ENCODE measurements at places on chromosomes 1 and 21. TPM values are rescaled to one million over a fixed set of nuclear protein-coding genes. Genes with fewer than 3 reads are reported as not detected.
A peak's percentile ranks its signal among the peaks of the same experiment; 100 is the strongest.

DNA sequence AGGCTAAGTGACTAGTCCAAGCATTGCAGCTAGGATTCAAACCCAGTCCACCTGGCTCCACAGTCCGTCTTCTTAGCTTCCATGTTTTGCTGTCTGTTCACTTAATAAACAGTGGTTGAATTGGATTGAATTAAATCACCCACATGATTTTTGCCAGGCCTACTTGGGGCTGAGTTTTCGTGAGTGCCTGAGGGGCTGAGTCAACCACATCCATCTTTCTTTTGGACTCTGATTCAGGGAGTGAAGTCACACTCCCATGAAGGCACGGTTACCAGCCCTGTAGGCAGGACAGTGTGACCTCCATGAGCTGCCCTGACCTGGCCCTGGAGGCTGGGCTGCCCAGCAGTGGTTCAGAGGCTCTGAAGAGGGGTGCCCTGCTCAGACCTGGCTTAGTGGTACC lies 123.7 kb downstream of the ACTL8 start:
- H3K27me3 ChIP-seq = no peaks in the 10 kb centered on the region
- no peaks in the 10 kb centered on the region for H3K4me1 ChIP-seq
- no peak overlapping the region for H3K4me3 ChIP-seq
- H3K36me3 ChIP-seq = no peaks in the 10 kb centered on the region

- no peaks in the 10 kb centered on the region for H3K27me3 ChIP-seq
- no peak overlapping the region for H3K27ac ChIP-seq
- no peak overlapping the region for H3K4me3 ChIP-seq
- DNase-seq = no peak
- H3K36me3 ChIP-seq = no peaks in the 10 kb centered on the region
Measured at GRCh38 chr1:185017966-185018365, 27.4 kb upstream of the RNF2 start.

- no peaks in the 10 kb centered on the region for H3K27me3 ChIP-seq
- peaks cover 38% of the 10 kb centered on the region for H3K4me1 ChIP-seq
- peak overlapping the region; percentile 99 for H3K27ac ChIP-seq
- DNase-seq = no peak
- peak overlapping the region; percentile 73 for H3K4me3 ChIP-seq
- no peaks in the 10 kb centered on the region for H3K36me3 ChIP-seq
Measured at GRCh38 chr1:40692429-40692895, 958 bp downstream of the NFYC start.

GJA8 gene
- not detected for total RNA-seq

TNFRSF9 gene
- 0.49 TPM for total RNA-seq

WDR64 gene
- total RNA-seq = not detected

DNA sequence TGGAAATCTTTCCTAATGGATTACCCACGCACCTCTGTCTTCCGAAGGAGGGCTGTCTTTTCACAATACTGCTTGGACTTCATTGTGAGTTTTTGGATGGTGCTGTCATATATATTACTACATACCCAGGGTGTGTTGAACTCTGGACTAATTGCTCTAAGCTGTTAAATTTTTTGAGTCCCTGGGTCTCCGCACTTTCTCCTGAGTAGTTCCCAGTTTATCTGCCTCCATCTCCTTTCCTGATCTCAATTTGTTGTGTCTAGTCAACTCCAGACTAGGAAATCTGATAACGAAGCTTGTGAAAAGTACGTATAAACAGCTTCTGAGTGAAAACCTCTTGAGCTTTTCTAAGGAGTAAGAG lies 211.1 kb downstream of the ROR1 start:
- no peak overlapping the region for H3K27ac ChIP-seq
- no peak overlapping the region for H3K4me3 ChIP-seq
- peaks cover 5% of the 10 kb centered on the region for H3K4me1 ChIP-seq
- H3K36me3 ChIP-seq = no peaks in the 10 kb centered on the region

DNA sequence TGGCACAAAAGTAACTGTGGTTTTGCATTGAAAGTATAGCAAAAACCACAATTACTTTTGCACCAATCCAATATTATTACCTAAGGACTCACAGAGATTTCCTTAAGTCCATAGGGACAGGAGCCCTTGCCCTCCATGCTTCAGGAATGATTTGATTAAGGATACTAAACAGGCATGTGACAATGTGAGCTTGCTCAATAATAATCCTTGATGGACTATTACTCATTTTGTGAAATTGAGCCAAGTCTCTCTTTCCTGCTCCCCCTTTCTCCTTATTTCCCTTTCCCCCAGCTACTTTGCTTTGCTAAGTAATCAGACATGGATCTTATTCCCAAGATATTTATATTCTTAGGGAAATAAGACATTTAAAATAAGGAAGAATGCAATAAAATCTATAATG lies 21.6 kb upstream of the RGL1 start:
- no peak overlapping the region for H3K27ac ChIP-seq
- no peak for DNase-seq
- H3K4me1 ChIP-seq = no peaks in the 10 kb centered on the region
- no peak overlapping the region for H3K4me3 ChIP-seq

DNA sequence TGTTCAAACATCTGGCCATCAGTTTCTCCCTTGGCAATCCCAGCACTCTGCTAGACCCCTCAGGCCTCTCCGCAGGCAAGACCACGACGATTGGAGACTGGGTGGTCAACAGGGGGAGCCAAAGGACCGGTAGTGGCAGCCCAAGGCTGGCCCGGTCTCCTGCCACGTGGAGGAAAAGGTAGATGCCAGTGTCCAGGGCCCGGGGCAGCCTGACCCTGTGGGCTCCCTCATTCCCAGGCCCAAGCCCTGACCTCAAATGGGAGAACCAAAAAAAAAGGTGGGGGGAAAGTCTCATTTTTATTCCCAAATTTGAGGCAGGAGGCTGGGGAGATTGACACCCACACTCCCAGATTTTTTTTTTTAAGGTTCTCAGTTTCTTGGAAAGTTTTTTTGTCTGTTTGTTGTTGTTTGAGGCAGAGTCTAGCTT lies 24.8 kb downstream of the S100A6 start:
- H3K27ac ChIP-seq = no peak overlapping the region
- no peaks in the 10 kb centered on the region for H3K36me3 ChIP-seq
- peak; percentile 89 for DNase-seq
- no peaks in the 10 kb centered on the region for H3K27me3 ChIP-seq
- no peak overlapping the region for H3K4me3 ChIP-seq
- H3K4me1 ChIP-seq = peaks cover 11% of the 10 kb centered on the region

- no peak overlapping the region for H3K27ac ChIP-seq
- no peak for DNase-seq
- no peak overlapping the region for H3K4me3 ChIP-seq
- H3K36me3 ChIP-seq = peaks cover 53% of the 10 kb centered on the region
- no peaks in the 10 kb centered on the region for H3K4me1 ChIP-seq
- no peaks in the 10 kb centered on the region for H3K27me3 ChIP-seq
Measured at GRCh38 chr1:54241364-54241763, 41.4 kb downstream of the MRPL37 start.

DNA sequence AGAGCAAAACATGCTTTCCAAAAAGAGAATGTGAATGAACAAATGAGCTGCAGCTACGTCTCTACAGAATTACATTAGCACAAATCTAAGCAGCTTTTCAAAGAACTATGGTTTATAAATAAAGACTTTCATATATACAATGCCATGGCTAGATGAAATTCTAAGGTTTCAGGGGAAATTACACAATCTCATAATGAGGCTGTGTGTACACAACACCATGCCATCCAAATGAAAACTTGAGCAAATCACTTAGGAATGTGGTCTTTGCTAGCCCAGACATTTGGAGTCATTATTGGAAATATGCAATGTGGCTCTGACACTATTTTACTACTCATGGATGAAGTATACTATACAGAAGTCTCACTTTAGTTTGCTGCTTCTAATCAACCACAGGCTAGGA lies 37.5 kb downstream of the SPAG17 start:
- H3K27me3 ChIP-seq = no peaks in the 10 kb centered on the region
- DNase-seq = no peak
- no peak overlapping the region for H3K4me3 ChIP-seq
- peaks cover 7% of the 10 kb centered on the region for H3K4me1 ChIP-seq
- no peaks in the 10 kb centered on the region for H3K36me3 ChIP-seq
- H3K27ac ChIP-seq = no peak overlapping the region

DUSP12 gene
- 19.3 TPM for total RNA-seq

ANKRD35 gene
- 1.6 TPM for total RNA-seq

AADACL3 gene
- not detected for total RNA-seq

- H3K36me3 ChIP-seq = no peaks in the 10 kb centered on the region
- peaks cover 48% of the 10 kb centered on the region for H3K27me3 ChIP-seq
- DNase-seq = peak; percentile 63
Measured at GRCh38 chr1:69567652-69568420, at the start of gene LRRC7. TSS of gene LRRC7 (plus strand) at chr1:69567922. CDS start at chr1:69568640, 718 bp downstream.

DNA sequence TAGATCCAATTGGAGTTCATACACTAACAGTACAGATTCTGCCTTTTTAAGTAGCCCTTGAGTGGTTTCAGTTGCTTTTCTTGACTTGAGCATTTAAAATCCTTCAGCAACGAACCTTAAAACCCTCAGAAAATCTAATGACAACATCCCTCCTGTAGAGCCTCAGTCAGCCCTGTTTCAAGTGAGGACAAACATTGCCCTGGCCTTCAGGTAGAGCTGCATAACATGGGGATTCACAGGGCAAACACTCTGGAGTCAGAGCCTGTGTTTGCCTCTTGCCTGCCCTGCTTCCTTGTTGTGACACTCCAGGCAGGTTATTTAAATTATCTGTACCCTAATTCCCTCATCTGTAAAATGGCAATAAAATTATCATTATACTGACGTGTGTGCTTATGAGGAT lies 96.1 kb upstream of the KCNA3 start:
- H3K27ac ChIP-seq = no peak overlapping the region
- no peaks in the 10 kb centered on the region for H3K4me1 ChIP-seq
- no peaks in the 10 kb centered on the region for H3K36me3 ChIP-seq
- H3K4me3 ChIP-seq = no peak overlapping the region

TLCD4 gene
- total RNA-seq = 13.6 TPM

DNA sequence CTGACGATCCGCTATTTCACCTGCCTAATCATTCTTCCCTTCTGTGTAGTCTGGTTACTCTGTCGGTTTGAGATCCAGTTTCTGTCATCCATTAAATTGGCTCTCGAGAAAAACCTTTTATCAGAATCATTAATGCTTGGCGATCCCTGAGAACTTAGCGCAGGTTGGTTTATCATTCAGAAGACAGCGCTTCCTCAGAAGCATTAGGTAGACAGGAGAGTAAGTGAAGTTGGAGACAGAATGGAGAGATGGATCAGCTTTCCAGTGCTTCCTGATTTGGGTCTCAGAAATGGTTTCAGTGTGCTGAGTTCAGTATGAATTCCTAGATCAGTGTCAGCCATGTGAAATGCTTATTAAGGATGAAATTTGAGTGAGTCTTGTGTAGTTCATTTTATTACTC lies 1.3 kb downstream of the USP1 start:
- H3K4me3 ChIP-seq = peak overlapping the region; percentile 96
- H3K36me3 ChIP-seq = peaks cover 17% of the 10 kb centered on the region
- H3K27me3 ChIP-seq = no peaks in the 10 kb centered on the region

- no peaks in the 10 kb centered on the region for H3K27me3 ChIP-seq
- H3K4me1 ChIP-seq = no peaks in the 10 kb centered on the region
- no peak for DNase-seq
- no peak overlapping the region for H3K27ac ChIP-seq
Measured at GRCh38 chr1:247961791-247962190, 3.2 kb upstream of the OR2AK2 start.
